ENCODE measurements at places on chromosomes 3 and 15. TPM values are rescaled to one million over a fixed set of nuclear protein-coding genes. Genes with fewer than 3 reads are reported as not detected.
A peak's percentile ranks its signal among the peaks of the same experiment; 100 is the strongest.

The OIP5 gene
- total RNA-seq, result 17.3 TPM

The TMEM158 gene
- 181 TPM for total RNA-seq

The ROPN1 gene
- not detected for total RNA-seq

The RASL12 gene
- not detected for total RNA-seq

The FBN1 gene
- total RNA-seq, result 109 TPM

The GAP43 gene
- 0.45 TPM for total RNA-seq

The BFSP2 gene
- total RNA-seq, result not detected

The BSN gene
- total RNA-seq, result 0.17 TPM

The TOMM70 gene
- total RNA-seq, result 62.4 TPM

The LTK gene
- 2.8 TPM for total RNA-seq

- no peak for DNase-seq
These were observed 1.6 kb upstream of the SV2B start for GRCh38 chr15:91098451-91098850.

- DNase-seq, result no peak
These were observed 4.9 kb upstream of the CHRNA3 start for GRCh38 chr15:78625606-78626280.

- no peak for DNase-seq
These were observed 17.3 kb downstream of the PXK start for GRCh38 chr3:58349792-58350626.

GRCh38 chr3:31522152-31522551, 10.6 kb upstream of the STT3B start:
- DNase-seq, result peak; percentile 61

- no peak for DNase-seq
These were observed 93.3 kb upstream of the SLC4A7 start for GRCh38 chr3:27577504-27577903.

GRCh38 chr3:170772175-170772574, 97.8 kb downstream of the RPL22L1 start:
- DNase-seq, result no peak

GRCh38 chr15:88609344-88610090, 11.6 kb upstream of the AEN start:
- no peak for DNase-seq

DNA sequence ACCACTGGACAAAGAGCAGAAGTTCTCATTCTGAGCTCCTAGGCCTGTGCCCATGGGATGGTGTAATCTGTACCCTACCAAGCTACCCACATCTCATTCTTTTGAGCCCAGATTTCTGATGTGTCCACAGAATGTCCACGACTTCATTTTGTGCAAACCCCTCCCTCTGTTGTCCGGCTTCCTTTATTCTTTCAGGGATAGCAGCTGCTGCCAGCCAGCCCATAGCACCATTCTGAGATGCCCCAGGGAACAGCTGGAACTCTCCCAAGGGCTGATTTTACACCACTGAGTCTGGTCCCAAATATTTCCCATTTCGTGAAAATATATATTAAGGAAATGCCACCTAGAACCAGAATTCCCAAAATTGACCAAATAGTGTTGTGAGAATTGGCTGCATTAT, 236.6 kb downstream of the SATB1 start:
- peak; percentile 15 for DNase-seq

GRCh38 chr15:25800761-25801515, 62.2 kb downstream of the ATP10A start:
- no peak for DNase-seq

DNA sequence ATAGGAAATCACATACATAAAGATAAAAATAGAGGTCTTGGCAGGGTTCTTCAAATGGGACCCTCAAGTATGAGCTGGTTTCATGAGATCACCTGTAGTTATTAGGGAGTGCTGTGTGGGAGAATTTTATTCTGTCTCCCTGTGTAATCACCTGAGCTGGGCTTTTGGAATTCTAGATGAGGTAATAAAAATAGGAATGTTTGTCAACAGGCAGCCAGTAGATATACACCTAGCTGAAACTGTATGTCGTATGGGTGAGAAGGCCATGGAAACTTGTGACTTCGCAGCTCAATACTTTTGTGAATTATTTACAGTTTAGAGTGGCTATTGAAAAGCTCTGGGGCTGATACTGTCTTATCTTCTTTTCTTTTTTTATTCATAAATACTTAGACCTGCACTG, 40.5 kb upstream of the PLCL2 start:
- no peak for DNase-seq

GRCh38 chr3:36525115-36525801, 145.0 kb downstream of the STAC start:
- peak; percentile 75 for DNase-seq

DNA sequence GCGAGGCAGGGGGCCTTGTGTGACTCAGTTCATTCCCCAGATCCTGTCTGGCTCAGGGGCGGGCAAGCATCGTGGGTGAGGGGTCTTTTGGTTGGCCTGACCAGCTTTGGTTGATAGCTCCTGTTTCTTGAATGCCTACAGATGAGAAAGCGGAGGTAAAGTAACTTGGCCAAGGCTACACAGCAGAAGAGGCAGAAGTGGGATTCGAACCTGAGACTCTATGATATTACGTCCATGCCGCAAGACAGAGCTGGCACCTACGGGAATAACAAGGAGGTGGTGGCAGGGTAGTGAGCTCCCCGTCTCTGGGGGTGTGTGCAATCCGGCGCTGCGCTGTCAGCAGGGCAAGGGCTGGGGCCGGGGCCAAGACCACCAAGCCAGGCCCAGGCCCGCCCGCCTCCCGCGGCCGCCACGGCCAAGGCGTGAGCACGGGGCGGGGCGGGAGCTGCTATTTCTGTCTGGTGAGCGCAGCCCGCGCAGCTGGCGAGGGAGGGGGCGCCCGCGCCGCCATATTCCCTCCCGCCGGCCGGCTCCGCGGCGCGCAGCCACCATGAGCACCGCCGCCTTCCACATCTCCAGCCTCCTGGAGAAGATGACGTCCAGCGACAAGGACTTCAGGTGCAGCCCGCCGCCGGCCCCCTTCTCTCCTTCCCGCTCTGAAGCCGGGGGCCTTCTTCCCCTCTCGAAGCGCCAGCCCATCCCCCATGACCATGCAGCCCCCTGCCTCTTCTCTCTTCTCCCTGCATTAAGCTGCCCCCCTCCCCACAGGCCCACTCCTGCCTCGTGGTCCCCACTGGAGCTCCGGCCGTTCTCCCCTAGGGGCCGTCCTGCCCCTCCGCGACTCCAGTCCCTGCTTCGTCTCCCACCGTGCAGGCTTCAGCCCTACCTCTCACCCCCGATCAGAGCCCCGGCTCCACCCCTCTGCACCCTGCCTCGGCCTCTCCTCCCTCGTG, at the start of gene CAND2:
TSS of gene CAND2 (plus strand) at position 510 of the 953 bp plus-strand sequence. CDS start at position 551, 41 bp downstream.
- peak; percentile 12 for DNase-seq

DNA sequence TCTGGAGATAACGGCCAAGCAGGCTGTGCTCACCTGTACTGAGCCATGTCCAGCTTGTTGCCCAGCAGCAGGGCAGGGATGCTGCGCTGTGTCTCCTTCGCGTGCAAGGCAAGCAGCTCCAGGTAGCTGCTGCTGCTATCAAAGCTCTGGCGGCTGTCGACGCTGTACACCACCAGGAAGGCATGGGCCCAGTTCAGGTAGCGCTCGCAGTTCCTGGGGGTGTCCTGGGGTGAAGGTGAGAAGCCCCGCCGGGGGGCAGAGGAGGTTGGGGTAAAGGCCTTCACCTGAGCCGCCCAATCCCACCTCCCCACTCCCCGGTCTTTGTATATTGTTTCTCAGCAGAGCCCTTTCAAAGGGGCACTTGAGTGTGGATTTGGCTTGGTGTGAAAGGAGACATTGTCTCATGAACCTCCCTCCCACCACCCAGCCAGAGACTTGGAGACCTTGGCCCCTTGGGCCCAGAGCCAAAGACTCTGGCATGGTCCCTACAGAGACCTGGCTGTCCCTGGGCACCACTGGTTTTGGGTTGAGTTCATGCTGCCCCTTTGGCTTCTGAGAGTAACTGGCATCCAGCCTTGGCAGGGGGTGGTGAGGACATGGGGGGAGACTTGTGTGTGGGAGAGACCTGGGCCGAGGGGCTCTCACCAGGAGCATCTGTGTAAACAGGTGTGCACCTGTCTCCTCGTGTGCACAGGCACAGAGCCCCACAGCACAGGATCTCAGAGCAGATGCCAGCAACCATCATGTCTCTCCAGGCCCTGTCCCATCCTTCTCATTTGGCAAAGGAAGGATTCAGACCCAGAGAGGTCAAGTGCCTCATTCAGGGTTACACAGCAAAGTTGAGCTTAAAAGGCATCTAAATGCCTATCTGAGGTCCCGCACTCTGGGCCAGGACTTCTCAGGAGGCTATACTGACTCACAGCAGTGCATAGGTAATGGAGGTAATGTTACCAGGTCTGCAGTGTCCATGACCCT, 9.1 kb downstream of the RASL12 start:
- DNase-seq, result no peak

DNA sequence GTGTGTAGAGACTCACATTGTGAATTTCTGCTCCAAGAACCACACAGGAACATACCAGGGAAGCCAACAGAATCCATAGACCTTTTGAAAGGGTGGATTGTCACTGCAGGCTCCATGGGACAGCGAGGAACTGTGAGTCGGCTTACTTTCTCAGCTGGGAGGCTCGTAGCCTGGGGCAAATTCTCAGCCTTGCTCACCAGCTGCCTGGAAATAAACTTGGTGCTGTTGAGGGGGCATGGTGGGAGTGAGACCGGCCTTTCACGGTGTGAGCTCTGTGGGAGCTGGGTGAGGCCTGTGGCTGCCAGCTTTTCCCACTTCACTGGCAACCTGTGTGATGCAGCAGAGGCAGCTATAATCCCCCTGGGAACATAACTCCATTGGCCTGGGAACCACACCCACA, 146.6 kb upstream of the P2RY1 start:
- DNase-seq, result no peak

DNA sequence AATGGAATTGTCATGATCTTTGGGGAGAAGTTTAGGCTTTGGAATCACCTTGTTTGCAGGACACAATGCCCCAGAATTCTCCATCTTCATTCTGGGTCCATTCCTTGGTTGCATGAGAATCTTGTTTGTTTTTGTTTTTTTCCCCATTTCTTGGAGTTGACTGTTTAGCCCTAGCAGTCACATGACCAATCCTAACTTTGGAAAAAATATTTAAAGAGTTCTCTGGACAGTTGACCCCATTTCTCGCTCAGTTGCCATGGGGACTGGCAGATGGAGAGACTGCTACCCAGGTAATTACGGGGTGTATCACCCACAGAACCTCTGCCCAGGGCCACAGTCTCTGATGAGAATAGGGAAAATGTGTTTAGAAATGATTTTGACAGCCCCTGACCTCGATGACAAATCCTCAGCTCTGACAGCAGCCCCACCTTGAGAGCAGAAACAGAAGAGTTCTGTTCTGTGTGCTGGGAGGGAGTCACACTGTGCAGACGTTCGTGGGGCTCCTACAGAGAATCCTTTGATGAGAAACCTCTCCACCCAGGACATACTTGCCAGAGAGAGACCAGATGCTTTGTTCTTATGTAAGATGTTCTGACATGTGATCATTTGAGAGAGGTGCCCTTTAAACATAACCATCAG, 57.7 kb downstream of the IL16 start:
- no peak for DNase-seq

DNA sequence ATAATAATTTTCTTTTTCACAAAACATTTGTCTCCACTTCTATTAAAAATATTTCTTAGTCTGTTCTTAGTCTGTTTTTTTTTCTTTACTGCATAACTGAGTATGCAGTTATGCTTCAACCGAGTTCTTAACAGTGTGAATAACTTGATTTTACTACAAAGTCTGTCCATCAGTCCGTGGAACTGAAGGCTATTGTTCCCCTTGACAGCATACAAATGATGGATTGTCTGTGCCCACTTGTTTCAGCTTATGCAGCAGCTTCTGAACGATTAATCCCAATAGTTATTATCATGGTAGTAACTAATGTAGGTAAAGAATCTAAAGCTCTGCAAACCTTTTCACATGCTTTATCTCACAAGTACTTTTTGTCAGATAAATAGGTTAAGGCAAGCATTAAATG, 150.7 kb downstream of the SSR3 start:
- DNase-seq, result no peak

- DNase-seq, result no peak
These were observed 59.9 kb upstream of the PTX3 start for GRCh38 chr3:157376603-157377300.

- peak; percentile 19 for DNase-seq
These were observed 644.1 kb downstream of the RBMS3 start for GRCh38 chr3:29924783-29925561.

- no peak for DNase-seq
These were observed 309.4 kb upstream of the WNT5A start for GRCh38 chr3:55796533-55796932.

Data from LHCN-M2 (cell line).